ENCODE measurements at places on chromosomes 7 and 10.

DNA sequence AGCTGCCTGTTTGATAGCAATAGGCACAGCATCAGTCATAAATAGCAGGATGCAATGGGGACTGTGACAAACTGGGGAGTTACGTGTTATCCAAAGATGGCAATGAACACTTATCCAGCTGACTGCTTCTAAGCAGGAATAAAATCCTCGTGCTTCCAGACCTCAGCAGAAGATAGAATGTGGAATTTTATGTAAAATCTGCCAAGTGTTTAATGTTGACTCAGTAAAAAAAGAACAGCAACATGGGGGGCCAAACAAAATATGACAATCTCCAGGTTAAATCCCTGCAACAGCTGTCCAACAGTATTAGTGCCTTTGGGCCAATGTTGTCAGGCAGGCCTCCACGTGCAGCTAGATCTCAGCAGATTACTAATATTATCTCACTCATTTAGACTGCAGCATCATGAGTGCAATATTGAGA lies 127.3 kb downstream of the SEMA3C start:
- DNase-seq, result no peak

- no peak for DNase-seq
Observed at GRCh38 chr10:132833421-132834111, 47.6 kb upstream of the NKX6-2 start.

- no peak for DNase-seq
Observed at GRCh38 chr7:42359946-42360345, 122.9 kb upstream of the GLI3 start.

DNA sequence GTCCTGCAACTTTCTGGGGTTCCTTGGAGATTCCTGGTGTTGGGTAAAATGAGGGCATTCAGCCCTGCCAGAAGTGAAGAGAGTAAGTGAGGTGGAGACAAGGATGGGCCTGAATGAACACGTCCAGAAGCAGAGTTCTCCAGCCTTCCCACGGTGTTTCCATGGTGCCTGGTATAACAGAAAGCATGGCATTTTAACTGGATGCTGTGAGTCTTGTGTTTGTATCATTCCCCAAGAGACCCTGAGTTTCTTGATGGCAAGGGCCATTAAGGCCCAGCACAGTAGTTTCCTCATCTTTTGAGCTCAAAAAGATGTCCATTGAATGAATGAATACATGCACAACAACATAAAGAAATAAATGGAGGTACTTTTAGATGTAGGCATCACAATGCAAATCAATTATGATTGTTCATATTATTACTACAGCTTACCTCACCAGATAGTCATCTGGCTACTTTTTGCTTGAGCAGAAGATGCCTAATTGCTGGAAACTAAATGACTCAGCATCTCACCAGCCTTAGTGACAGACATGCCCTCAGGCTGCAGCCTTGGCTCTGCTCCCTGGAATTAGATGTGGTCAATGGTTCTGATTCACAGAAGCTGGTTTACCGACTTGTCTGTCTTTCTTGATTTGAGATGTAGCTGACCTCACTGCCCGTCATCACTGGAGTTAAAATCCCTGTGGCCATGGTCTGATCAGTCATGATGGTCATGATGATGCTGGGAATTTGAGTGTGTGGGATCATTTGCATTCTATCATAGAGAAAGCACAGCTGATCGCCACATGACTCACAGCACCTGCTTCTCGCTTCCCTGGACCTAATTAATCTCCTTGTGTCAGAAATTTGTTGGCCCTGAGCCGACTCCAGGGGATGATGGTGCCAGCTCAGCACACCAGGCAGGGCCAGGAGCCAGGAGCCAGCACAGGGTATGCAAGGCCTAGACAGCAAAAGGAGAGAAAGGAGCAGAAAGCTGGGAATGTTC lies 83.9 kb downstream of the CXCL12 start:
- no peak for DNase-seq

- DNase-seq, result no peak
Observed at GRCh38 chr7:116769546-116769945, 92.8 kb upstream of the CAPZA2 start.

DNA sequence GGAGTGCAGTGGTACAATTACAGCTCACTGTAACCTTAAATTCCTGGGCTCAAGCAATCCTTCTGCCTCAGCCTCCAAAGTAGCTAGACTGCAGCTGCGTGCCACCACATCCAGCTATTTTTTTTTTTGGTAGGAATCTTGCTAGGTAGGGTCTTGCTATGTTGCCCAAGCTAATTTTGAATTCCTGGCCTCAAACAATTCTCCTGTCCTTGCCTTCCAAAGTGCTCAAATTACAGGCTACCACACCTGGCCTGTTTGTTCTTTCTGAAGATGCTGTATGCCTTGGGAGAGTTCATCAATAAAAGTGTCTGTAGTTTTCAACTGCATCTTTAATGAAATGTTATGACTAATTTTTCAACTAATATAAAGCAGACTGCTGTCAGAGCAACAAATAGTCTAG lies 452 bp downstream of the SAMD9 start:
- DNase-seq, result no peak

GRCh38 chr7:14892961-14893360 lies 9.6 kb downstream of the DGKB start:
- DNase-seq, result no peak

- DNase-seq, result no peak
Observed at GRCh38 chr10:56383806-56384205, 22.7 kb upstream of the ZWINT start.

GRCh38 chr10:90417029-90417428 lies 440.8 kb downstream of the HTR7 start:
- DNase-seq, result no peak

GRCh38 chr7:155178096-155178495 lies 108.0 kb downstream of the HTR5A start:
- DNase-seq, result no peak

- no peak for DNase-seq
Observed at GRCh38 chr7:70069977-70070376, 471.7 kb downstream of the AUTS2 start.

DNA sequence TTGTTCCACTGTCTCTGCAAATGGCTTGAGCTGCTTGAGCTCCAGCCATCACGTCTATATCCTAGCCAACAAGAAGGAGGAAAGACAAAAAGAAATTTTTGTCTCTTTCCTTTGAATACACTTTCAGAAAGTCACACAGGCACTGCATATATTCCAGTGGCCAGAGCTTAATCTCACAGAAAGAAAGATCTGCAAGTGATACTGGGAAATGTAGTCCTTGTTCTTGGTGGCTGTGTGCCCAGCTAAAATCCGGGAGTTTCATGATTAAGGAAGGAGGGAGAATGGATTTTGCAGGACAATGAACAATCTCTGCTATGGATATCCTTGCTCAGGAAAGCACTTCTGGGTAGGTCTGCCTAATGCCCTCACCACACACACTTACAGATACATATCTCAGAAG lies 19.5 kb upstream of the DLG5 start:
- no peak for DNase-seq

GRCh38 chr7:152615031-152615741 lies 60.8 kb downstream of the XRCC2 start:
- DNase-seq, result no peak

DNA sequence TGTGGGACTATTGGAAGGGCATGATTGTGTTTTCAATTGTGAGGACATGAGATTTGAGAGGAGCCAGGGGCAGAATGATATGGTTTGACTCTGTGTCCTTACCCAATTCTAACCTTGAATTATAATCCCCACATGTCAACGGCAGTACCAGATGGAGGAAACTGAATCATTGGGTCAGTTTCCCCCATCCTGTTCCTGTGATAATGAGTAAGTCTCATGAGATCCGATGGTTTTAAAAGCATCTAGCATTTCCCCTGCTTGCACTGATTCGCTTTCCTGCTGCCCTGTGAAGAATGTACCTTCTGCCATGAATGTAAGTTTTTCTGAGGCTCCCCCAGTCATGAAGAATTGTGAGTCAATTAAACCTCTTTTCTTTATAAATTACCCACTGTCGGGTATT lies 1367.1 kb downstream of the XPNPEP1 start:
- DNase-seq, result no peak

DNA sequence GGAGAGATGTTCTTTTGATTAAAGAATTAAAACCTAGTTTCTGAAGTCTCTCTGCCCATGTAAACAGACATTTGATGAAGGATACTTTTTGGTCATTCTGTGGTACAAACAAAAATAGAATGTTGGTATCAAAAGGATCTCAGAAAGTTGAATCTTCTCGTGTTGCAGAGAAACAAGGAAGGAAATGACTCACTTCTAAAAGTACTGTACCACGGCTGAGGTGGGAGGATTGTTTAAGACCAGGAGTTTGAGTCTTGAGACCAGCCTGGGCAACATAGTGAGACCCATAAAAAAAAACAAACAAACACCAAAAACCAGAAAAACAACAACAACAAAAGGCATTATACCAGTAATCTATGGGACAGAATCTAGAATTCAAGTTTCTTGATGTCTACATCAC lies 69.7 kb downstream of the PRSS58 start:
- DNase-seq, result peak; percentile 59

DNA sequence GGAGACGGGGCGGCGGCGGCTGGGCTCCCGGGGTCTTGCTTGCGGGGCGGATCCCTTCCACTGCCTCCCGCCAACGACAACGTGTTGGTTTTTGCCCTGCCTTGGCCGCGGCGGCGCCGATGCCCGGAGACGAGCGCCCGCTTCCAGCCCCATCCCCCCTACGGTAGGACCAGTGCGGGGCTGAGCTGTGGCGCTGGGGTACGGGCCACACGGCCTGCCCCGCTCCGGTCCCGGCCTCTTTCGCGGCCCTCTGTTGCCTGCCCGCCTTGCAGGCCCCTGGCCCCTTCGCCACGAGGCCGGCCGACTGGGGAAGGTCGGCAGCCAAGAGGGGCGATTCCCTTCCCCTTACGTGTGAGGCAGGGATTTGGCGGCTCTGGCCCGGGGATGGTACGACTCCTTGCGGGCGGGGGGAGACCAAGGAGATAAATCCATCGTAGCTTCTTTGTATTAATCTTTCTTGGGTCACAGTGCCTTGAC lies 488 bp downstream of the EIF4H start:
- peak; percentile 50 for DNase-seq

GRCh38 chr7:70267381-70268120 lies 669.3 kb downstream of the AUTS2 start:
- no peak for DNase-seq

GRCh38 chr10:17453373-17454091 lies 863 bp downstream of the ST8SIA6 start:
- peak; percentile 55 for DNase-seq

- DNase-seq, result no peak
Observed at GRCh38 chr10:46263831-46264268, 22.9 kb upstream of the ANTXRL start.

DNA sequence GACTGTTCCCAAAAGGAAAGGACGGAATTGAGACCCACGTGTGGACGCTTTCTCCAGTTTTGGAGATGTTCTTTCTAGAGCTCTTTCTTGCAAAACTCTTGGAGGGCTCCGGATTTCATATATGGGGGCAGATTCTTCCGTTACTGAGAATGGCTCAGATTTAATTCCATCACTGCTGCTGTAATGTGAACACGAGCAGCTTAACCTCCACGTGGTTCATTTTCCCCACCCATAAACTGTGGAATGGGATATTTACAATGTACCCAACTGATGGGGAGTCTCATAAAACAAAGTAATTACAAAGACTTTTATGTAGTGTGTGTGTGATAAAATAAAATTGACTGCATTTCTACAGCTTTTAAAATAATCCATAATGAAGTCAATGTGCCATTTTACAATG lies 15.1 kb upstream of the MSRB2 start:
- no peak for DNase-seq

DNA sequence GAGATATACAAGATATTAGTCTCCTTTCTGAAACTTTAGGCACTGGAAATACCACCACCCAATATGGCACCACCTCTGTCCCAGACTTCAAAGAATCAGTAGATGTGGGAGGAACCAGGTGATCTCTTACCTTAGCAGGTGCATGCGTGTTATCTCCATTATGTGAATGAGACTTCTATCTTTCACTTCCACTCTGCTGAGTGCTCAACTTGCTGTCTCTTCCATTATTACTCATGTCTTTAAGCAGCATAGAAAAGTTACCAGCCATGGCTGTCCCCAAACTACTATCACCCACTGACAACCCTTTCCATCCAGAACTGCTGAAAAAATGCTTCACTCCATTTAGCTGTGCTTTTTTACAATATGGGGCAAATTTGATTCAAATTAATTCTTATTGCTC lies 101.5 kb upstream of the PRSS1 start:
- DNase-seq, result no peak

GRCh38 chr7:25148772-25149575 lies 23.9 kb upstream of the CYCS start:
- no peak for DNase-seq

GRCh38 chr7:155745737-155746136 lies 66.5 kb downstream of the SHH start:
- no peak for DNase-seq

DNA sequence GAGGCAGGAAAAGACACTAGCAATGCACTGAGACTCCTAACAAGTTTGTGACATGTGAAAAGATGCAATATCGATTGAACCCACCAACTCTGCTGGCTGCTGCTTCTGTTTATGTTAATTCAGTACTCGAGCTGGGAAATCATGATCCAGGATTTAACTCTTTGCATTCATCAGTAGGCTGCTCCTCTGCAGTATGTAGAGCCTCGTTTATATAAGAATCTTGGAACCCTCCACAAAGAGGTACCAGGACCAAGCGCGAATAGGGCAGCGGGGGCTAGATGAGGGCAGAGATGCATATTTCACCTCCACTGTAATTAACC lies 7.8 kb downstream of the PRKAG2 start:
- no peak for DNase-seq

GRCh38 chr10:88254091-88254490 lies 329.0 kb downstream of the RNLS start:
- peak; percentile 25 for DNase-seq

- DNase-seq, result peak; percentile 86
Observed at GRCh38 chr7:47806701-47807103, 141.6 kb downstream of the PKD1L1 start.

- DNase-seq, result peak; percentile 67
Observed at GRCh38 chr7:142880876-142881505, 4.6 kb downstream of the TRPV6 start.

DNA sequence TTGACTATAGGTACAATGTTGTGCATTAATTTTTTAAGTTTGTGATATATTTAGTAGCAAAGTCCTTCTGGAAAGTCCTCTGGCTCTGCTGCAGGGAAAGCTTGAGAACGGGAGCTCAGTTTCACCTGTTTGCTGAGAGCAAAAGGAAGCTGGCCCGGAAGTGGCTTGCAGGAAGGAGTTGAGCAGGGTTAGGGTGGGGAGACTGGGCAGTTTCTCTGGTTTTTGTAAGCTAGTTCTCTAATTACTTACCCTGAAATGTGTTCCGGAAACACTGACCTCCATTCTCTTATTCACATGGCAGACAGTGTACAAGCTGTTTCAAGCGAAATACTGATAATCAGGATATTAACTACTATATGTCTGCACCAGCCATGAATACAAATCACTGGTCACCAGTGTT lies 22.3 kb downstream of the MAP3K8 start:
- no peak for DNase-seq

All from suppressor macrophage treated with lipopolysaccharide for 1 hour (primary cell).